ENCODE measurements at places on chromosomes 11 and 22.
A peak's percentile ranks its signal among the peaks of the same experiment; 100 is the strongest.

DNA sequence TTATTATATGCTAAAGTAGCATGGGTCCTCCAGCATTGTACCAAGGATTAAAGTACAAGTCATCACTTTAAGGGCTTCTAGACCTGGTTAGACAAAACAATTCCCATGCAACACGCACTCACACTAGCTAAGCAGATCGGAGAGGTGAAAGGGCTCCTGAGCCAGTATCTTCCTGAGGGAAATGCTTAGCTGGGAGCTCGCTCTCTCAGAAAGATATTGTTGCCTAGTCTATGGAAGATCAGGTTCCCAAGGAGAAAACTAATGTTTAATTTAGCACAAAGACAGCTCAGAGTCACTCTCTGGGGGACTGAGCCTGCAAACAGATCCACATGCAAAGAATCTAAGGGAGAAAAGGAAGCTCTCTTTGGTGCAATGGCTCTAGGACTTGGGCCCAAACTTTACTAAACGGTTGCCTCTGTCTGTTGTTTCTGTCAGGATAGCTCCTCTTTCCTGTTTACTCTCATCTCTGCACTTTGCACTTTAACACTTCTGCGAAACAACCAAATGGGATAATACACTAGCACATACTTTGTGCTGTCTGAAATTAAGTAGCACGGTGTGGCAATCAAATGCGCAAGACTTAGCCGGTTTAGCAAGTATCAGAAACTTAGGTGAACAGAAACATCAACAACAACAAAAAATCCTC is 10.7 kb downstream of the MAML2 start:
- no peak for DNase-seq

GRCh38 chr11:121152764-121153163 is 51.7 kb downstream of the TECTA start:
- DNase-seq = no peak

- no peak for DNase-seq
Observed at GRCh38 chr11:19879307-19880087, 166.9 kb downstream of the NAV2 start.

- DNase-seq = peak; percentile 96
Observed at GRCh38 chr11:35629914-35630313, 11.7 kb downstream of the FJX1 start.

DNA sequence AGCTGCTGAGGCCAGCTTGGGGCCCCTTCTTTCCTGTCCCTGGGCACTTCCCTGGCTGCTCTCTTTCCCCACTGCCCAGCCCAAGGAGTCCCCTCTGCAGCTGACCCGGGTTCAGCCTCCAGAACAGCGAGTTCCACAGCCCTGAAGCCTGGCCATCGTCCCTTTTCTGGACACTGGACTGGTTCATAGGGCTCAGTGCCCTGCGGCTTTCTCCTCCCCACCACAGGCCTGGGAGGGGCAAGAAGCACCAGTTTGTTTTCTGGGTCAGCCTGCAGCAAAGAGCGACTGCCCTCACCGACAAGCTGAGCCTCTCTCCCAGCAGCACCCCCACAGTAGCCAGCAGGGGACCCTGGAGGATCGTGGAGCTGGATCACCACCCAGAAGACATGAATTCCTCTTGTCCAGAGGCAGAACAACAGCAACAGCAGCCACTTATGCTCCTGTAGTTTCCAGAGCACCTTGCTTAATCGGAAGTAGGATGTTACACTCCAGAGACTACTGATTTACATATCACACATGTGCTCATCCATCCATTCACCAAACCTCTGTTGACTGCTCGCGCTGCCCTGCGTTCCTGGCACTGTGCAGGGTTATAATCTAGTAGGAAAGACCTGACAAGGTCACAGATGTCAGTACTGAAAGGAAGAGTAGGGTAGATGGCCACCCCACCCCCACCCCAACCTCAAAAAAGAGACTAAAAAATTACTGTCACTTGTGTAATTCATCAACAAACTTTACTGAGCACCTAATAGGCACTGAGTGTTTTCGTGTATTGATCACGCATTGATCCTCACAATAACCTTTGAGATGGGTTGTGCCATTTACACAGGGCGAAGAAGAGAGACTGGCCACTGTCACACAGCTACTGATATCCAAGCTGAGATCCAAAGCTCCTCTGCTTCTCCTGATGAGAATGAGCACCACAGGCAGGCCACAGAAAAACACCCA is 13.0 kb upstream of the CXCR5 start:
- DNase-seq = peak; percentile 44

- DNase-seq = no peak
Observed at GRCh38 chr11:34891611-34892010, 24.6 kb downstream of the APIP start.

GRCh38 chr11:114050258-114050927 is 9.1 kb upstream of the ZBTB16 start:
- no peak for DNase-seq

- no peak for DNase-seq
Observed at GRCh38 chr11:35678975-35679374, 16.4 kb downstream of the TRIM44 start.

- DNase-seq = no peak
Observed at GRCh38 chr11:94023856-94024255, 2.7 kb downstream of the HEPHL1 start.

GRCh38 chr11:34239465-34240149 is 118.2 kb downstream of the ABTB2 start:
- no peak for DNase-seq

DNA sequence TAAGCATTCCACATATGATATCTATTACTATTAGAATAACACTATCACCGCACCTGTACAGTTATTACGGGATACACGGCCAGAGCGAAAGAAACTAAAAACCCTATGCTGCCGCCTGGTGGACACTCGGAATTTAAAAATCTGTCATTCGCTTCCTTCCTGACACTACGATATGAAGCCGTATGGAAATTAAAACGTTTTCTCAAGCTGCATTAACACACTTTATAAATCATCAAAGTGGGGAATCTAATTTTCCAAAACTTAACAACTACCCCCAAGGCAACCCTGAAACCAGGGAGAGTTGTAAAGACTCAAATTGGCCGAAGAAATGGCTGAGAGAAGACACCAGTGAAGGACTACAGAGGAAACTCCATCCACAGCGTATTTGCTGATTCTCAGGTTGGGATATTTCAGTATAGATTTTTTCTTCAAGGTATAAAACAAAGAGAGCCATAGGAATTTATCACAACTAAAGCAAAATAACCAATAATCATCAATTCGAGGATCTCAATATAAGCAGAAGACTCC is 1.4 kb downstream of the CCDC73 start:
- peak; percentile 5 for DNase-seq

DNA sequence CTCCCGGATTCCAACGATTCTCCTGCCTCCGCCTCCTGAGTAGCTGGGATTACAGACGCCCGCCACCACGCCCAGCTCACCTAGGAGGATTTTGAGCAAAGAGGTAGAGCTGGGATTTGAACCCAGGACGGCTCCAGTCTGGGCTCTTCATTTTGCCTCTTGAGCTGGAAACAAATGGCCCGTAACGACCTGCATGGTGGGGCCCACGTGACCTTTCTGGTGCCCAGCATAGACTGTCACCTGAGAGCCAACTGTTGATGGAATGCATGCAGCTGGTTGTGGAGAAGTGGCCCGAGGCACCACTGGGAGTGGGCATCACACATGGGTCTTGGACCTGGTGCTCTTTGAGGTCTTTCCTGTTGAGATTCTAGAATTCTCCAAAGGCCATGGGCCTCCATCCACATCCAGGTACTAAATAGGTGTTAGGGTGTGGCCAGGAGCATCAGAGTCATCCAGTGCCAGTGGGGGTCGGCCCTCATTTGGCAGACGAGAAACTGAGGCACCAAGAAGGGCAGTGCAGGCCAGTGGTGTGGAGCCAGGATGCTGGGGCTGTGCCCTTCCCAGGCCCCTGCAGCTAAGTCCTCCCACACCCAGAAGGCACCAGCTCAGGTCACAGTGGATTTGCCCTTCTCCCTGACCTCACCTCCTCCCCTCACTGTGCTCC is 3.9 kb downstream of the ATF4 start:
- no peak for DNase-seq

GRCh38 chr11:13965337-13965736 is 2.8 kb downstream of the SPON1 start:
- no peak for DNase-seq

DNA sequence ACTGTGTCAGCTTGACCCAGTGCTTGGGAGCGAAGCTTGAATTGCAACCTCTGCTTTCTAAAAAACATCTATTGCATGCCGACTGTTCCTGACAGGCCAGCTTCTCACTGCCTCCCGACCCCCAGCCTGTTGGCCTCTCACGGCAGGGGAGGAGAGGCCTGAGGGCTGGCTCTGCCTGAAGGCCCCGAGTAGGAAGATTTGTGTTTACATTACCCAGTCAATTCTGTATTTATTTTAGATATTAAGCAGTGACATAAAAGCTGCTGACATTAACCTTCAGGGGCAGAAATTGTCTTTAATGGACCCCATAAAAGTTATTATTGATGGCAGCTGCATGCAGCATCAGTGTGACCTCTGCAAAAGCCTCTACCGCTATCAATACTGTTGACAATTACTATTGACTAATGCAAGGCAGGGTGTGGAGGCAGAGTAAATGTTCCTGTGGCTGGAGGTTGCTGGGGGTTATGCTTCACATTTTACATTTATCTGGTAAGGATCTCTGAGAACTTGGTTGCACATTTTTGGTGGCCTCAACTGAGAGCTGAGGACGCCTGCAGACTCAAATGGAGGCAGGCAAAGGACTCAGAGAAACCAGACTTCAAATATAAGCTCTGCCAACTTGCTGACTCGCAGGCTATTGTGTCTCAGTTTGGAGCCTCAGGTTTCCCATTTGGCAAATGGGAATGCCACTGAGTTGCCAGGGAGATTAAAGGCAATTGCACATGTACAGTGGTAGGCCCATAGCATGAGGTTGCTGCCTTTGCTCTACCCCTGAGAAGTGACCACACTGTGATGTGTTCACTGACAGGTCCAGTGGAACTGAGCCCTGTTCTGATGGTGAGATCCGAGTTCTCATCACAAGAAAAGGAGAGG is 380.5 kb downstream of the TENM4 start:
- no peak for DNase-seq

DNA sequence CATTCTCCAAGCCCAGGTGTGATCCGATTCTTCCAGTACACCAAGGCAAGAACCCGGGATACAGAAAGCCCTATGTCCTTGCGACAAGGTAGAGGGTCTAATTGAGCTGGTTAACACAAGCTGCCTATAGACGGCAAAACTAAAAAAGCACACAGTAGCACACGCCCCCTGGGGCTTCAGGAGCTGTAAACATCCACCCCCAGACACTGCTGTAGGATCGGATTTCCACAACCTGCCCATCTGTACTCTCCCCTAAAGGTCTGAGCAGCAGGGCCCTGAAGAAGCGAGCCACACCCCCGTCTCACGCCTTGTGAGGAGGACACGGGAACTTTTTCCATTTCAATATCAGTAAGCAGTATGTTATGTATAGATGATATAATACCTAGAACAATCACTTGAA is 624.7 kb downstream of the BUD13 start:
- DNase-seq = no peak

DNA sequence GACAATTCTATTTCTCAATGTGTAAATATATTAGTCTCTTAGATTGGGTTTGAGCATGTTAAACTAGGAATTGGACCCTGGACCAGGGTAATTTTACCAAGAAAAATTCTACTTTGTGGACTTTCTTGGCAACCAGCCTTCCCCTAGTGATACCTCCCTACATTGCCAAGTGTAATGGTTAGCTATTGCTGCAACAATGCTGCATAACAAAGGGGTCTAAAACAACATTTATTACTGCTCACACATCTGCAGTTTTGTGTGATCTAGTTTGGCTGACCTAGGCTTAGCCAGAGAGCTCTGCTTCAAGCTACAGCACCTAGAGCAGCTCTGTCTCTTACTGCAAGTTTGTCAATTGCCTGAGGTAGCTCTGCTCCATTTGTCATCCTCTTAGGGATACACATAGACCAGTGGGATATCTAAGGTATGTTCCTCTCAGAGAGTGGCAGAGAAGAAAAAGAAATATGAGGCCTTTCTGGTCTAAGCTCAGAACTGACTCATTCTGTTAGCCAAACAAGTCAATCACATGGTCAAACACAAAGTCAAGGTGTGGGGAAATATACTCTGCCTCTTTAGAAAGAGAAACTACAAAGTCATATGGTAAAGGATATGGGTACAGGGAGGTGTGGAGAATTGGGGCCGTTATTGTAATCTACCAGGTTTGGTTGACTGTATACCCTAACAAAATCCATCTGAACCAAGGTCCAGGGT is 2.0 kb upstream of the LAYN start:
- DNase-seq = no peak

DNA sequence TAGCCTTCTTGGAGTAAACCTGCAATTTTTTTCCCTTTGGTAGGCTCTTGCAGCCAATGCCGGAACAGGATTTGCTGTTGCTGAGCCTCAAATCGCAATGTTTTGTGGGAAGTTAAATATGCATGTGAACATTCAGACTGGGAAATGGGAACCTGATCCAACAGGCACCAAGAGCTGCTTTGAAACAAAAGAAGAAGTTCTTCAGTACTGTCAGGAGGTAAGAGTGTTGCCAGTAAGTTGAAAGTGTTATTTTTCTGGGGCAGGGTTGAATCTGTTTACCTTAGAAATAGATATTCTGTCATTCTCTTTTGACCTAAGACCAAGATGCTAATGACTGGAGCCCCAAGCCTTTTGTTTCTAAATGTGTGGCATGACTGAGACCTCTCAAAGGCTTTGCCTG is 39.7 kb downstream of the APLP2 start:
- no peak for DNase-seq

GRCh38 chr22:45162531-45162930 is 1.2 kb upstream of the NUP50 start:
- DNase-seq = no peak

GRCh38 chr11:299081-299891 is at the start of gene IFITM5:
Gene IFITM5, minus strand, starts transcription at chr11:299526. Its CDS starts 36 bp downstream, at chr11:299490.
- DNase-seq = no peak

DNA sequence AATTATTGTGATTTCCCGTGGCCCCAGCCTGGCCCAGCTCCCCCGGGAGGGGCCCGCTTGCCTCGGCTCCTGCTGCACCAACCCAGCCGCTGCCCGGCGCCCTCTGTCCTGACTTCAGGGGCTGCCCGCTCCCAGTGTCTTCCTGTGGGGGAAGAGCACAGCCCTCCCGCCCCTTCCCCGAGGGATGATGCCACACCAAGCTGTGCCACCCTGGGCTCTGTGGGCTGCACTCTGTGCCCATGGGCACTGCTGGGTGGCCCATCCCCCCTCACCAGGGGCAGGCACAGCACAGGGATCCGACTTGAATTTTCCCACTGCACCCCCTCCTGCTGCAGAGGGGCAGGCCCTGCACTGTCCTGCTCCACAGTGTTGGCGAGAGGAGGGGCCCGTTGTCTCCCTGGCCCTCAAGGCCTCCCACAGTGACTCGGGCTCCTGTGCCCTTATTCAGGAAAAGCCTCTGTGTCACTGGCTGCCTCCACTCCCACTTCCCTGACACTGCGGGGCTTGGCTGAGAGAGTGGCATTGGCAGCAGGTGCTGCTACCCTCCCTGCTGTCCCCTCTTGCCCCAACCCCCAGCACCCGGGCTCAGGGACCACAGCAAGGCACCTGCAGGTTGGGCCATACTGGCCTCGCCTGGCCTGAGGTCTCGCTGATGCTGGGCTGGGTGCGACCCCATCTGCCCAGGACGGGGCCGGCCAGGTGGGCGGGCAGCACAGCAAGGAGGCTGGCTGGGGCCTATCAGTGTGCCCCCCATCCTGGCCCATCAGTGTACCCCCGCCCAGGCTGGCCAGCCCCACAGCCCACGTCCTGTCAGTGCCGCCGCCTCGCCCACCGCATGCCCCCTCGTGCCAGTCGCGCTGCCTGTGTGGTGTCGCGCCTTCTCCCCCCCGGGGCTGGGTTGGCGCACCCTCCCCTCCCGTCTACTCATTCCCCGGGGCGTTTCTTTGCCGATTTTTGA is 3.3 kb upstream of the ANKRD13D start:
- DNase-seq = no peak

GRCh38 chr11:47271961-47272661 is 2.2 kb downstream of the MADD start:
- DNase-seq = no peak

All from kidney epithelial cell (primary cell).